ENCODE measurements at places on chromosomes 2 and 18. TPM values are rescaled to one million over a fixed set of nuclear protein-coding genes. Genes with fewer than 3 reads are reported as not detected.

- H3K36me3 ChIP-seq: no peaks in the 10 kb centered on the region
- no peak overlapping the region for H3K4me3 ChIP-seq
- H3K4me1 ChIP-seq: peaks cover 23% of the 10 kb centered on the region
- peaks cover 20% of the 10 kb centered on the region for H3K27me3 ChIP-seq
- no peak overlapping the region for H3K27ac ChIP-seq
- DNase-seq: no peak
Measured at GRCh38 chr2:121093692-121094091, 191.3 kb downstream of the TFCP2L1 start.

DNA sequence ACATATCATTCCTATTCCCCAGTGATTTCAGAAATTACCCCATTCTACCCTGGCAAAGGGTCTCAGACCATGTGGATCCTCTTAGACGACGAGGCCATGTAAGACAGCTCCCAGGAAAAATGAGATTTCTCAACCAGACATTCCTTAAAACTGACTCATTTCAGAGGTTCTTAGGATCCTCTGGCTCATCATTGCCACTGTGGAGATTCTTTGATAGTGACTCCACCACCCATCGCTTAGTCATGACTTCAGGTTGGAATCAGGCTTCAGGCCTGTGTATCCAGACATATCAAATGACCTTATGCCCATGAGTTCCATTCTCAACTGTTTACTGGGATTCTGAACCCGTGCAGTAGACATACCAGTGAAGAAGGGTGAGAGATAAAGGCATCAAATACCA is 245.6 kb upstream of the TCF4 start:
- peak; percentile 97 for DNase-seq
- peaks cover 40% of the 10 kb centered on the region for H3K4me1 ChIP-seq
- H3K4me3 ChIP-seq: peak overlapping the region; percentile 29
- peaks cover 38% of the 10 kb centered on the region for H3K36me3 ChIP-seq

The ZNF397 gene
- total RNA-seq: 9.3 TPM

DNA sequence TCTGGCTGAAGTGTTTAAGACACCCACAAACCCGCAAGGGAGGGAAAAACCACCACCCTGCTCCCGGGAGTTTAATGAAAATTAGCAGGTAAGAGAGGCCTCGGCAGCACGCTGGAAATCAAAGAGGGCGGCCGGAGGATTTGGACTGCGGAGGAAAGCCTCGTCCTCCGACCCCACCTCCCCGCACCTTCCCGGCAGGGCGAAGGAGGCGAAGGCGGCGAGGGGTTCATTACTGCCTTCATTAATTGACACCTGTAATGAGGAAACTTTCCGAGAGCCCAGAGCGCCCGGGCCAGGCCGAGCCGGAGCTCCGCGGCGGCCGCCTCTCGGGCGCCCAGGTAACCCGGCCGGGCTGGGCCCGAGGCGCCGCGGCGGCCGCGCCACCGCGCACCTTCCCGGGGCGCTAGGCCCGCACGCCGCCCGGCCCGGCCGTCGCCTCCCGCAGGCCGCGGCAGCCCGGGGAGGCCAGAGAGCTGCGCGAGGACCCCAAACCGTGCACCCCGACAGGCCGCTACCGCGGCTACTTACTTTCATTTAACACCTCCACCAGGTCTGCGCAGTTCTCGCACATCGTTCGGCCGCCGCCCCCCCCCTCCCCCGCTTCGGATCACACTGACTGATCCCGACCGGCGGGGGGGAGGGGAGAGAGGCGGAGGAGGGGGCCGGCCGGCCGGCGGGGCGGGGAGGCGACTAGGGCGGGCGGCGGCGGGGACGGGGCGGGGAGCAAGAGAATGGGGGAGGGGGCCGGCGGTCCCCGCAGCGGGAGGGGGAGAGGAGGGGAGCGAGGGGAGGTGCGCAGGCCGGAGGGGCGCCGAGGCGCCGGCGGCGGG is 550 bp downstream of the USP34 start:
- no peak for DNase-seq
- H3K4me1 ChIP-seq: peaks cover 18% of the 10 kb centered on the region
- peak overlapping the region; percentile 86 for H3K27ac ChIP-seq
- peaks cover 14% of the 10 kb centered on the region for H3K36me3 ChIP-seq

- H3K36me3 ChIP-seq: peaks cover 4% of the 10 kb centered on the region
- no peaks in the 10 kb centered on the region for H3K27me3 ChIP-seq
- no peak overlapping the region for H3K27ac ChIP-seq
Measured at GRCh38 chr18:32237049-32237448, 47.2 kb downstream of the MEP1B start.

- H3K36me3 ChIP-seq: peaks cover 60% of the 10 kb centered on the region
- H3K4me1 ChIP-seq: peaks cover 9% of the 10 kb centered on the region
- DNase-seq: no peak
- H3K27ac ChIP-seq: no peak overlapping the region
- no peak overlapping the region for H3K4me3 ChIP-seq
Measured at GRCh38 chr18:9547782-9548181, 66.6 kb downstream of the PPP4R1 start.

The PTPRN gene
- total RNA-seq: 6.7 TPM

- no peak overlapping the region for H3K4me3 ChIP-seq
- H3K4me1 ChIP-seq: no peaks in the 10 kb centered on the region
- H3K27ac ChIP-seq: no peak overlapping the region
Measured at GRCh38 chr2:182980652-182981051, 57.6 kb downstream of the NCKAP1 start.

The UGT1A9 gene
- total RNA-seq: not detected

DNA sequence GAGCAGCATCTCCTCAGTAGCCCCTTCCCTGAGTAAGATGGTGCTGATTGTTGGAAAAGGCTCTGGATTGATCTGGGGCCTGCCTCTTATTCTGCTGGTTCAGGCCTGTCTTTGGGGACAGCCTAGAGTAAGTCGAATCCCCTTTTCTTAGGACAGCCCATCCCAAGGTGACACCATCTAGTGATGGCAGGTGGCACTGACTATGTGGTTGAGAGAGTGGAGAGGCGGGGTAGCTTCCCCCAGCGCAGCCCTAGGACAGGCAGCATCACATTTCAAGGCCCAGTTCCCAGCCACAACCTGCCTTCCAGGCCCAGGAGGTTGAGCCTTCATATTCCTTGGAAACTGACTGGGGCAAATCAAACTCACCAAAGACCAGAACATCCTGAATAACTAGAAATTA is 69.1 kb upstream of the B3GNT7 start:
- H3K4me1 ChIP-seq: no peaks in the 10 kb centered on the region
- H3K27me3 ChIP-seq: peaks cover 2% of the 10 kb centered on the region
- H3K27ac ChIP-seq: no peak overlapping the region
- peaks cover 5% of the 10 kb centered on the region for H3K36me3 ChIP-seq

GRCh38 chr18:37322492-37323035 is 243.0 kb downstream of the CELF4 start:
- H3K27me3 ChIP-seq: peaks cover 71% of the 10 kb centered on the region
- no peak for DNase-seq
- no peak overlapping the region for H3K4me3 ChIP-seq

DNA sequence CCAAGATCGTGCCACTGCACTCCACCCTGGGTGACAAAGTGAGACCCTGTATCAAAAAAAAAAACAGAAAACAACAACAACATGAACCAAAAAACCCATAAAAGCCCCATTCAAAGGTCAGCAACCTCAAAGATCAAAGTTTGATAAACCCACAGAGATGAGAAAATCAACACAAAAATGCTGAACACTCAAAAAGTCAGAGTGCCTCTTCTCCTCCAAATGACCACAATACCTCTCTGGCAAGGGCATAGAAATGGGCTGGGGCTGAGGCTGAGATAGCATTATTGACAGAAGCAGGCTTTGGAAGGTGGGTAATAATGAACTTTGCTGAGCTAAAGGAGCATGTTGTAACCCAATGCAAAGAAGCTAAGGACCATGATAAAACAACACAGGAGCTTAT is 66.3 kb downstream of the FARP2 start:
- H3K4me3 ChIP-seq: no peak overlapping the region
- H3K27me3 ChIP-seq: no peaks in the 10 kb centered on the region
- peaks cover 45% of the 10 kb centered on the region for H3K36me3 ChIP-seq
- H3K4me1 ChIP-seq: no peaks in the 10 kb centered on the region

The LRRTM4 gene
- not detected for total RNA-seq

DNA sequence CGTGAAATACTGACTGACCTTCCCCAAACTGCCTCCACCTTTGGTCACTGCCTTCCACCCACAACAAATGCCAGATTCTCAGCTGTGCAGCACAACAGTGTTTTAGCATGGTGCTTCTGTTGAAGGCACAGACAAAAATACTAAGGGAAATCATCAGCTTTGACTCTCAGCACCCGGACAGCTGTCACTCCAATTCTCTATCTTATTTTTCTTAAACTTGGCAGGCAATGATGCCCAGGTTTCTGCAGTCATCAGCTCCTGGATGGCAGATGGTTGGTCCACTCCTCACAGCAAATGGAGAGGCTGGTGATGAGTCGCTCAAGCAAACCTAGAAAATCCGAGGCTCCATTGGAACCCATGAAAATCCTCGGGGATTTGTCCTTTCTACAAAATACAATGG is 2.9 kb upstream of the FAM124B start:
- H3K4me3 ChIP-seq: no peak overlapping the region
- H3K27ac ChIP-seq: no peak overlapping the region
- H3K36me3 ChIP-seq: no peaks in the 10 kb centered on the region
- peaks cover 8% of the 10 kb centered on the region for H3K27me3 ChIP-seq
- H3K4me1 ChIP-seq: peaks cover 8% of the 10 kb centered on the region

The CCDC74B gene
- 4.6 TPM for total RNA-seq

DNA sequence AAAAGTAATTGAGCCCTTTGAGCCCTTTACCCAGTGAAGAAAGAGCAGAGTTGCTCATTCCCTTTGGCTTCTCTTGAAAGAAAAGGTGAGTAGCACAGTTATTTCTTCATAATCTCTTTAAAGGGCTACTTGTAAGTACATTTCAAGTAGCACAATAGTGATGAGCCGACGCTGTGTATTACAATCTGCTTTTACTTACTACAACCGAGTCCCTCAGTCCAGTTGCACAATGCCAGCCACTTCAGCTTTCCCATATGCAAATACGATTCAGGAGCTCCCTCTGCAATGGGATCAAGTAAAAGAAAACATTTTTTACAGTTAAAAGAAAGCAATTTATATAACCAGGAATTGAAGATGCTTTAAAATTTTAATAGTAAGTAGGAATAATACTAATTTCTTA is 868.5 kb downstream of the RNF144A start:
- H3K27me3 ChIP-seq: peaks cover 2% of the 10 kb centered on the region
- no peak overlapping the region for H3K27ac ChIP-seq
- no peaks in the 10 kb centered on the region for H3K4me1 ChIP-seq
- H3K36me3 ChIP-seq: no peaks in the 10 kb centered on the region

- H3K27ac ChIP-seq: no peak overlapping the region
- no peak overlapping the region for H3K4me3 ChIP-seq
Measured at GRCh38 chr18:80106482-80107051, 2.5 kb upstream of the ADNP2 start.

DNA sequence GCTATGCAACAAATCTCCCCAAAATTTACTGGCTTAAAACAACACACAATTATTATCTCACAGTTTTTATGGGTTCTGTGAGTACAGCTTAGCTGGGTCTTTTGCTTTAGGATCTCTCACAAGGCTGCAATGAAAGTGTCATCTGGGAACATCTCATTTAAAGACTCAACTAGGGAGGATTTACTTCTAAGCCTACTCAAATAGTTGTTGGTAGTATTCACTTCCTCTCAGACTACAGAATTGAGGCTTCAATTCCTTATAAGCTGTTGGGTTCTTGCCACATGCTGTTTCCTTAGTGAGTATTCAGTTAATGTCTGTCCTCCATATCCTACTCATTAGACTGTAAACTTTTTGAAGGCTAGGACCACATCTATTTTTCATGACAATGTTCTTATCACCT is 72.3 kb downstream of the MDH1 start:
- peak; percentile 98 for DNase-seq
- H3K4me1 ChIP-seq: peaks cover 79% of the 10 kb centered on the region
- no peaks in the 10 kb centered on the region for H3K27me3 ChIP-seq

DNA sequence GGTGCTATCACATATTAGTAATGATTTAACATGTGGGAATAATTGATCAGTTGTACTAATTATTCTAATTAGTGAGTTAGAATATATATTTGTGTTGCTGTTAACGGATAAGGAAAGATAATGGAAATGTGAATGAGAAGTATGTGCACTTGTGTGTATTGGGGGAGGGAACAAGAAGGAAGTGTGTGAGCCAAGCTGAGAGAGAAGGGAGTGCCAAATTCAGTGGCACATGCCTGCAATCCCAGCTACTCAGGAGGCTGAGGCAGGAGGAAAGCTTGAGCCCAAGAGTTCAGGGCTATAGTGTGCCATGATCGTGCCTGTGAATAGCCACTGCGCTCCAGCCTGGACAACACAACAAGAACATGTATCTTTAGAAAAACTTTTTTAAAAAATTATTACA is 9.3 kb downstream of the BARD1 start:
- H3K36me3 ChIP-seq: peaks cover 12% of the 10 kb centered on the region
- no peak overlapping the region for H3K27ac ChIP-seq

The HNMT gene
- 1.8 TPM for total RNA-seq

The TSPYL6 gene
- total RNA-seq: not detected

GRCh38 chr18:30970196-30970816 is 72.2 kb downstream of the DSC3 start:
- DNase-seq: no peak
- H3K4me1 ChIP-seq: no peaks in the 10 kb centered on the region
- H3K4me3 ChIP-seq: no peak overlapping the region
- H3K36me3 ChIP-seq: no peaks in the 10 kb centered on the region
- no peaks in the 10 kb centered on the region for H3K27me3 ChIP-seq
- no peak overlapping the region for H3K27ac ChIP-seq

DNA sequence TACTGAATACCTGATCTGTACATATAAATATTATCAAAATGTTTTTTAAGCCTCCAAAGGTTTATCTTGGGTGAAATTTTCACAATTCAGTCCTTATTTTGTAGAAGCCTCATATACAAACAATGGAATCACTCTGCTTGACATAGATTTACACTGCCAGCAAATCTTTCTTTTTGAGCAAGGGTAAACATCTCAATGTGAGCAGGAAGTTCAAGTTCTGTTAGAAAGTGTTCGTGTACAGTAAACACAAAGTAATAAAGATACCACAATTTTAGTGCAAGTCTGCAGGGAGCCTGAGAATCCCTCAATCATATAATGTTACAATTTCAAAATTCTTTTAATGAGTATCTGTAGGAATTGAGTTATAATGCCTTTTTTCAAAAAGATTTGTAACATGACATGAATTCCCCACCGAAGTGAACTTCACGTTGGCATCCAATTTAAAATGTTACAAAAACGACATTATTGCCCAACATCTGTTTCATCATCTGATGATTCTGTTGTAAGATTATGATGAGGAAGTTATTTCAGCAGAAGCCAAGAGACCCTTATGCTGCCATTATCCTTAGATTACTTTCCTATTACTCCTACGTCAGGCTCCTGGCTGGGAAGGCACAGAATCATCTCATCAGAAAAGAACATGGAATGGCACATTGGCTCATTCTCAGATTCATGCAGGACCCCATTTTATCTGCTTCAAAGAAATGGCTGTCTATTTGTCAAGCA is 283.9 kb upstream of the ACVR2A start:
- DNase-seq: no peak
- H3K36me3 ChIP-seq: no peaks in the 10 kb centered on the region
- H3K27ac ChIP-seq: no peak overlapping the region
- H3K4me1 ChIP-seq: no peaks in the 10 kb centered on the region
- peaks cover 4% of the 10 kb centered on the region for H3K27me3 ChIP-seq
- no peak overlapping the region for H3K4me3 ChIP-seq

The PROKR1 gene
- total RNA-seq: not detected

The DUSP2 gene
- 11.2 TPM for total RNA-seq

The GPAT2 gene
- total RNA-seq: 4.2 TPM

All from HFFc6 (cell line).